ENCODE measurements at places on chromosomes 4 and X.

DNA sequence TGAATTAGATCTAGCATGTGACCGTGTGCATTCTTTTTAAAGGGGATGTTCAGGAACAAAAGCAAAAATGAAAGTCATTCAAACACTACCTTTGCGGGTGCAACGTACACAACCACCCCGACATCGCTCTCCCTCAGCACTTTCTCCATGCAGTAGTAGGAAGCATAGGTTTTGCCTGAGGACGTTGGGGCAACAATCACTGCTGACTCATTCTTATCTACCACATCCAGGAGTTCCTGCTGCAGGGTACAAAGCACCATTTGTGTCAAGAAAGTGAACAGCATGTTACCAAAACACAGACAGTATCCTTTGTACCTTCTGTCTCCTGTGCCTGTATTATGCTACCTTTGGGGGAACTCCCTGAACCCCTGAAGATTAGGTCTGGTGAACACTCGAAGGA, 58.6 kb downstream of the DDX60L start:
- DNase-seq, result peak; percentile 20

- no peak for DNase-seq
Measured at GRCh38 chr4:116838609-116839008, 246.8 kb downstream of the TRAM1L1 start.

DNA sequence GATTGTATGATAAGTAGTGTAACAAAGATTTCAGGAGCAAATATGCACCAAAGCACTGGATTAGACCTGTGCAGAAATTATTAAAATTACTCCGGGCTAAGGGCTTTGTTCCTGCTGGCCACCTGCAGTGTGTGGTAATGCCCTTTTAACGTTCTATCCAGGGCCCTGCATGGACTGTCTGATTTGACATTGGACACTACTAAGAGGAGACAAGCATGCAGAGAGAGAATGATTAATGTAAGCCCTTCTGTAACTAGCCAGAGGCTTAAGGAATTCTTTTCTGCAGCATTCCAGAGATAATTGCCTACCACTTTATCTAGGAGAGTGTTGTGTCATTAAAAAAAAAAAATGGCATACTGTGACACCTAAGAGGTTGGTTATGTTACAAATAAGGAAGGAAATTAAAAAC, 117.0 kb downstream of the PCDH7 start:
- peak; percentile 48 for DNase-seq

- peak; percentile 32 for DNase-seq
Measured at GRCh38 chr4:26583538-26583864, 383 bp upstream of the TBC1D19 start.

- DNase-seq, result no peak
Measured at GRCh38 chrX:149151805-149152757, 353.0 kb downstream of the IDS start.

DNA sequence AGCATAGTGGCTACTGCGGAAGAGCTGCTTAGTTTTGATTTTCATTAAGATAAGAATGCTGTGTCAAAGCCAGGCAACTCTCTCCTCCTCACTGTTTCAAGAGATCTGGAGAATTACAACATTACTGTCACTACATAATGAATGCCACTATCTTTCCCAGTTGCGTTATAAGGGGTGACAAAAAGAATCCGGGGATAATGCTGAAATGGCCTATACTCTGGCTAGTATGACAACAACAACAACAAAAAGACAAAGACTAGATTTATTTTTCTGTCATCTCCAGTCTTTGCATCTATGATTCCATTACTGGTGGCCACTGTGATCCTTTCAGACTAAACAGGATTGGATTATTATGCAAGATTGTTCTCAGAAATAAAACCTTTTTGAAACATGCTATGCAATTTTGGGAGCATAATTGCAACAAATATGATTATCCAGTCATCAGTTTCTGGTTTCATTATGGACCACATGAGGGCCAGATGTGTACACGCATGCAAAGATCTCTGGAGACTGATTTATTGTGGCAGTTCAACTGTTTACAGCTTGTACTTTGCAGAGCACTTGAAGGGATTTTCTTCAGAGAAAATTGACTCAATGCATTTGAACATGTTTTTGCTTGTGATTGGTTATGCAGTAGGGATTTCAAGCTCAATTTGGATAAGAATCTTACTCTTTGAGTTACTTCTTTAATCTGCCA, 31.1 kb upstream of the SPANXB1 start:
- no peak for DNase-seq

DNA sequence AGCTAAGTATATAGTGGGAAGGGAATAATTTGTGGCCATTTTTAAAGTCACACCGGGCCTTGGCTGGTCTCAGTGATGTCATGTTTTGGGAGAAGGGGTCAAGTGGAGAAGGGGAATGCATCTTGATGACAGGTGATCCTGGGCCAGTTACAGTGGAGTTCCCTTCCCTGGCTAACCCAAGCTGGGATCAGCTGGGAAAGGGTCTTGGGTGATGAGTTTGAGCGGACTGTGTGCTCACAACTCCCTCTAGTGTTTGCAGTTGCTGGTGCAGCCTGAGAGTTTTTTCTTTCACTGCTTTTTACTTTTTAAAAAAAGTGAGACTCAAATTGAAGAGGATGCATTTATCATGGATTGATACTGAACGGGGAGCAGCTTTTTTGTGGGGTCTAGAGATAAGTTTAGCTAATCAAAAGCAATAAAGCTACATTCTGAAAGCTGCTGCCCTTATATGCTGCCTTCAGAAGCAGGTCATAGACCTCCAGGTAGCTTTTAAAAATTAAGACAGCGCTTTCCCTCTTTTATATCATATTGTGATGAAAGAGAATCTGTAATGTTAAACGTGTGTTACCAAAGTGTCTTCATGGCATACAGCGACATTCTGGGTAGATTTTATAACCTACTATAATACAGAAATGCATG, 164.7 kb downstream of the DCLK2 start:
- peak; percentile 59 for DNase-seq

- DNase-seq, result no peak
Measured at GRCh38 chr4:77089866-77090265, 14.1 kb upstream of the CCNI start.

- no peak for DNase-seq
Measured at GRCh38 chr4:52102587-52102986, 51.5 kb downstream of the SPATA18 start.

- DNase-seq, result no peak
Measured at GRCh38 chrX:135384161-135384836, 37.4 kb upstream of the SMIM10L2A start.

DNA sequence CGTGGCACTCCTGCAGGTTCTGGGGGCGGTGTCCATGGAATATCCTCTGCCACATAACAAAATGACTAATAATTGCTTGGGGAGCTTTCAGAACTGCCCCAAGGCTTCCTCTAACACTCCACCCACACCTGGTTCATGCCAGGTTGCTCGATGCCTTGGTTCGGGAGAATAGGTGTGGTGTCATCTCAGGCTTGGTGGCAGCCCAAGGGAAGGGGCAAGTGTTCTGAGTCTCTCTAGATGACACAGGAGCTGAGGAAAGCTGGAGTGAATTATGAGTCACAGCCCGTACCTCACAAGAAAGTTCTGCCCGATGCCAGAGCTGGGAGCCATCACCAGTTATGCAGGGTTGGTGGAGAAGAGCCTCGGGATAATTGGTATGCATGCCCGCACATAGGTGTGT, 14.7 kb downstream of the FTSJ1 start:
- no peak for DNase-seq

GRCh38 chr4:180434131-180434895, 1808.9 kb upstream of the TENM3 start:
- no peak for DNase-seq

DNA sequence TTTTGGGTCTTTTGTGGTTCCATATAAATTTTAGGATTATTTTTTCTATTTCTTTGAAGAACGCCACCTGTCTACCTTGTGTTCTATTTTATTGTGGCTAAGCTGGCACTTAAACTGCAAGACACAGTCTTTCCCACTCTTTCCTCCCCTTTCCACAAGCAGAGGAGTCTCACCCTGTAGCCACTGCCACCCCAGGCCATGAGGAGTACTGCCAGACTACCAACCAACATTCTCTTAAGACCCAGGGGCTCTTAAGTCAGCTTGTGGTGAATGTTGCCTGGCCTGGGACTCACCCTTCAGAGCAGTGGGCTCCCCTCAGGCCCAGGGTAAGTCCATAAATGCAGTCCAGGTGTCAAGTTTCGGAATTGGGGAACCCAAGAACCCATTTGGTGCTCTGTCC, 58.0 kb upstream of the FMR1 start:
- DNase-seq, result no peak

DNA sequence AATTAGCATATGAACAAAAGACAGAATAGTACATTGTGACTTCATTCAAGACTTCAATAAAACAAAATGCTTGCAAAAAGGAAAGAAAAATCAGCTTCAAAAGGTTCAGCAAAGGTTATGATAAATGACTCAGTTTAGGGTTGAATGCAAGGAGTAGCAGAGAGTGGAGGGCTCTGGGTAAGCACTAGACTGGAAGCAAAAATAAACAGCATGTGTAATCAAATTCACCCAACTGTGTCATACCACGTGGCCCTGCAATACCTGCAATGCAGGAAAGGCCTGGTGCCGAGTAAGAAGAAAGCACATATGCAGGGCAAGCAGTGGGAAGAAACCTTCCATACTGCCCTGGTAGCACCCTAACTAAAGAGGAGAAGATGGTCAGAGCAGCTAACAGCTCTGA, 88.7 kb downstream of the ATP11C start:
- no peak for DNase-seq

GRCh38 chr4:83046693-83047473, 11.9 kb downstream of the COPS4 start:
- no peak for DNase-seq

GRCh38 chrX:149760965-149761364, 12.9 kb upstream of the HSFX1 start:
- DNase-seq, result no peak

DNA sequence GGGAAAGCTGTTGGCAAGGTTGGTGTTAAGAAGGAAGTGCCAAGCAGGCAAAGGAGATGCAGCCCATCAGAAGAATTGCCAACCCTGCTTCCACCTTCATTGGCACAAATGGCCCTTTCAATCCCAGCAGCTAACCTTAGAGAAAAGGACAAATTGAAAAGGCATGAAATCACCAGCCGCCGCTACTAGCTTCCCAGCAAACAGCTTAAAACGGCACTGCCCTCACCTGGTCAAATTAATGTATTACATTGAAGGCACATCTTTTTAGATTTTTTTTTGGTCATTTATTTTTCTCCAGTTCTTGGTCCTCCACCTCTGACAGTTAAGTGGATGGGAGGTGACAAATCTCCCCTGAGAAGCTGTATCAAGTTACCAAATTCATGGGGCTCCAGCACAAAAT, 51.0 kb upstream of the NHSL2 start:
- peak; percentile 45 for DNase-seq

- no peak for DNase-seq
Measured at GRCh38 chr4:113541933-113542332, 219.6 kb downstream of the CAMK2D start.

DNA sequence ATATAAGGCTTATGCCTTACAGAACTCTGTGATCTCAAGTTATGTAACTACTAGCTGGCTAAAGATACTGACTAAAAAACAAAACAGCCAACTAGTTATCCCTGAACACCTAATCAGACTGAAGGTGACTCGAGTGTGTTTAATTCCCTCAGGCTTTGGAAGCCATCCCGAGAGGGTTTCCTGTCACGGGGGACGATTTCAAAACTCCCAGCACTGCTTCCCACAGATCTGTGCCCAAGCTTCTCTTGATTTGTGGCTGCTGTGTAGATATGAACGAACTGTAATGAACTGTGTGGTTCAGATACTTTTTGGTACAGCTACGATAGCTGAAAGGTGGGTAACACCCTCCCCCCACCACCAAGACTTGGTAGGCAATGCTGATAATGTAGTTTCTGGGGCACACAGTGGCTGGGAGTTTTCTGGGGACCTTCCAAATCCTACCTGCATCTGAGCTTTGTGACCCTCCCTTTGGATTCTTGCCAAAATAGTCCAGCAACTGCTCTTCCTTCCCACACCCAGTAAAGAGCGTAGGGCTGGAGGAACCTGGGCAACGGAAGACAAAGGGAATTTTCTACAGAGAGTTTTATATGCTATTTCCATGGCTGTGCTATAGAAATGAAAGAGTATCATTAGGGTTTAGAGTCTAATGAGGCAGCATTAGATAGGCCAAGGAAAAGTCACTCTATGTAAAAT, 148.8 kb downstream of the MGST2 start:
- no peak for DNase-seq

DNA sequence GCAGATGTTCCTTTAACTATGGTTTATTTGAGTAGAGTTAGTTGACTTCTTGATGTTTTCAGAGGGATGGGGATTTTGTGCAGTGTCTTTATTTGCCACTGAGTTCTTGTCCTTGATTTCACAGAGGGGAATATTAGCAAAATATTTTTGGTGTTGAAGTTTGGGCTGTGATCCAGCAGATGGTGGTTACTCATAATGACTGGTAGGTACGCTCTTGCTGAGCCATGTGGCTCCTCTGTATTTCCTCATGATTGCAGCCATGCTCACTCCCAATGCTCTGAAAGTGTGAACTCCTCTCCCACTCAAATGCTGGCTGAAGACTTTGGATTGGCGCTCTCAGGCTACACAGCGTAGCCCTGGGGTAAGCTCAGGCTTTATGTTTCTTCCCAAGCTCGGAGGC, 77.7 kb downstream of the KLF8 start:
- no peak for DNase-seq

GRCh38 chr4:61376301-61376700, 176.2 kb downstream of the ADGRL3 start:
- no peak for DNase-seq

GRCh38 chr4:11628093-11628725, 199.5 kb upstream of the HS3ST1 start:
- no peak for DNase-seq

- DNase-seq, result no peak
Measured at GRCh38 chrX:43655151-43656004, 721 bp upstream of the MAOA start.

DNA sequence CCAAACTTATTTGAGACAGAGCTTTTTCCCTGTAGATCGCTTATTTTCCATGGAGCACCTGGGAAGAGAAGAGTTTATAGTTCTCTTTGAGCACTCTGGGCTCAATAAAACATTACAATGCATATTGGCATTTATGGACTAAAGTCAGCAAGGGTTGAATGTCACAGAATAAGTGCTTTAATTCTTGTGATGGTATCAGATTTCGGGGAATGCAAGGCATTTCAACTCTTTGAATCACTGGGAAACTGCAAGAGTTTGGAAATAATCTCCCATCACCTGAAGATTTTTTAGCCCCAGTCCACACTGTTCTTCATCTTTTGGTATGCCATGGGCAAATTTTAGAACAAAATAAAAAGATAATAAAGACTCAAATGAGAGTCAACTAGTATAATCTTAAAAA, 111.5 kb upstream of the WDFY3 start:
- no peak for DNase-seq

GRCh38 chr4:74228691-74229640, 71.0 kb downstream of the MTHFD2L start:
- DNase-seq, result no peak

GRCh38 chrX:50756276-50756675, 57.7 kb downstream of the SHROOM4 start:
- DNase-seq, result no peak

GRCh38 chrX:153970357-153971123, 1.1 kb downstream of the HCFC1 start:
- peak; percentile 10 for DNase-seq

GRCh38 chr4:13656569-13657405, 29.3 kb upstream of the BOD1L1 start:
- DNase-seq, result peak; percentile 32
